Epithelial cell of prostate (primary cell): ENCODE measurements at places on chromosomes 5 and 9.

- no peak for DNase-seq
Measured at GRCh38 chr5:178322736-178323540, 90.3 kb upstream of the PHYKPL start.

DNA sequence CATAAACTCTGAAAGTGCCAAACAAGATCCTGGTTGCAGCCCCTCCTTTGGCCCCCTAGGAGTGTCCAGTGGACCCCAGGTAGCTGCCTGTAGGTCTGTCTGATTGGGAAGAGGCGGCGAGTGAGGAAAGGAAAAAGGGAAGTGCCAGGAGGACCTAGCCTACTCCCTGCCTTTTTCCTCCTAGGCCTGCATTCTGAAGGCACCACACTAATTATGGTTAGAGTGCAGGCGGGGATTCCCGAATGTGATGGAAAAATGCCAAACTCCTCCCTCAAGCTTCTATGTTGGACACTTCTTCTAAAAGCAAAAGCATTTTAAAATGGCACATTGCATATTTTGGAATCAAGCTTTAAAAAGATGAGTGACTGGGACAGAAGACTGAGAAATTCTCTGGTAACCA, 83.2 kb upstream of the SMIM15 start:
- DNase-seq: no peak

- peak; percentile 91 for DNase-seq
Measured at GRCh38 chr9:33620738-33621439, 96.8 kb downstream of the ANKRD18B start.

- no peak for DNase-seq
Measured at GRCh38 chr5:139051392-139051791, 146.8 kb downstream of the SIL1 start.

DNA sequence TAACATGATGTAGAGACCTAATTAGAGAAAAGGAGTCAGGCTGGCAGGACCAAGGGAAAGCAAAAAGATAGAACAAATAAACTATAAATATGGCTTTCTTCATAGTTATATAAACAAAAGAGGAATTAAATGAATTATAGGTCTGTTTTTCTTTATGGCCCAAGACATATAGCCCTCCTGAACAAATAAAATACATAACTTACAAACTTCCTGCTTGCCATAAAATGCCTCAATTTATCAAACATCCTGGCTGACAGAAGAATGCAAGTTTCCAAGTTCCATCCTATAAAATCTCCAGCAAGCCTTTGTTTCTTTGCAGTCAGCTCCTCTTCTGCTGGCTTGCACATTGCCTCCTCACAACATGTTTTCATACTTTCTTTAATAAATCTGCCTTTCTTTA, 31.3 kb upstream of the IRGM start:
- no peak for DNase-seq

DNA sequence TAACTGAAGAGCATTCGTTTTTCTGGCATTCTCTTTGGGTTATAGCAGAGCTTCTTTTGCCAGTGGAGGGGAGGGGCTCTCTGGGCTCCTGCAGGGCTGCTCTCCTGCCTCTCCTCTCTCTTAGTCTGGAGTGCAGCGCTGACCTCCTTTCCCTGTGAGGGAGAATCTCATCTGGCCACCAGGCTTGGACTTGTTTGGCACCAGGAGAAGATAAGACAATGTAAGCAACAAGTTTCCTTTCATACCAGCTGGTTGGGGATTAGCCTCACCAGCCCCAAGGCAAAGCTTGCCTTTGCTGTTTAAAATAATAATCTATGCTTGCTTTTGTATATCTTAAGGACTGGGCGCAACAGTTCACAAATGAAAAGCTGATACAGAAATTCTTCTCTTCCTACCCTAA, 196.4 kb downstream of the TLE4 start:
- no peak for DNase-seq

GRCh38 chr5:43193181-43193893, 1.3 kb downstream of the NIM1K start:
- DNase-seq: peak; percentile 43

DNA sequence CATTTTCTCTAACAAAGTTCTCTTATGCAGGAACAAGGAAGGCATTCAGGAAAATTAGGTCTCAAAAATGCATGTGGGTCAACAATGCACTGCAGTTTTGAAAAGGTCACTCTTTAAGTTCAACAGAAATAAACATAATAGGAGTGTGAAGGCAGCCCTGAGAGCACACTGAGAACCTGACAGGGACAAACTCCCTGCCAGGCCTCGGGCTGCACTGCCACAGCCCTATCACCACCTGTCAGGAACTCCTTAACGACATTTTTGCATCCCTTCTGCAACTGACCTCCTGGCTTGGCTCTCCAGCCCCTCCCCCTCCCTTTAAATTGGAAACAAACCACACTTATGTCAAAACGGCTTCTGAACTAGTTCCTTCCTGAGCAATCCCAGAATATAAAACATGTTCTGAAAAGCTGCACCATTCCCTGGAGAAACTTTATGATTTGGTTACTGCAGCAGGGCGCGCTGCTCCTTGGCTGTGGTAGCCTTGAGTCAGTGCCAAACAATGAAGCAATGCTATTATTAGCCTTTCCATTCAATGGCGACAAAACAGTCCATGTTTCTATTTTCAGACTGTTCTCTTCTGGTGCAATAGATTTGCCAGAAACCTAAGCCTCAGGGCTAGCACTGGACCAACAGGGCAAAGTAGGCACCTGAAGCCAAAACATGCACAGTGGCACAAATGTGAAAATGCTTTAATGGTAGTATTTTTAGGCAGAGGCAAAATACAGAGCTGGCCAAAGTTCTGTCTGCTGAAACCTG, 160.1 kb upstream of the ZNF608 start:
- DNase-seq: no peak

DNA sequence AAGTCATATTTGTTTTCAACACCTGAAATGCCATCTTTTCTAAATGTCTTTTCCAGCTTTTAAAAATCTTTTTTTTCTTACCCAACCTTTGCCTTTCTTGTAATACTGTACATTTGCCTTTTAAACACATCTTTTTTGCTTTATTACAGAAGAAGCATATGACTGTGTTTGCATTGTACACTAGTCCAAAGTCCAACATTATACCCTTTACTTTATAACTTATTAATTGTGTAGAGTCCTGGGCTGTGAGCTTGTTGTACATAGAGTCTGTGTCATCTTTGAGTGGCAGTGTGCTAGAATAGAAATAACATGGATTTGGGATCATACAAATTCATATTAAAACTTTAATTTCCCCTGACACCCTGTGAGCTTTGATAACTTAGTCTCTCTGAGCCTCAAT, 23.7 kb downstream of the CWC27 start:
- no peak for DNase-seq

DNA sequence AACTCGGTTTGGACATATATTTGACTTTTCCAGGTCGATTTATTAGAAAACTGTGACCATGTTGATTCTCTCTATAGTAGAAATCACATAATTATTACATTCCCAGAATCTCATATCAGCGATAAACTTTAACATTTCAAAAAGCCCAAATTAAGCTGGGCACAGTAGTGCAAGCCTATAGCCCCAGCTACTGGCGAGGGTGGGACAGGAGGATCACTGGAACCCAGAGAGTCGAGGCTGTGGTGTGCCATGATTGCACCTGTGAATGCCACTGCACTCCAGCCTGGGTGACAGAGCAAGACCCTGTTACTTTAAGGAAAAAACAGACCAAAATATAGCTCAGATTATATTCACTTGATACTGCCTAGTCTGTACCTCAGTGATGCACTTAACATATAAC, 128.9 kb downstream of the CPLANE1 start:
- no peak for DNase-seq

- peak; percentile 24 for DNase-seq
Measured at GRCh38 chr9:90642570-90643539, at the start of gene DIRAS2. Gene DIRAS2 (minus strand): TSS chr9:90642824. CDS start chr9:90613827, 28,997 bp downstream.

DNA sequence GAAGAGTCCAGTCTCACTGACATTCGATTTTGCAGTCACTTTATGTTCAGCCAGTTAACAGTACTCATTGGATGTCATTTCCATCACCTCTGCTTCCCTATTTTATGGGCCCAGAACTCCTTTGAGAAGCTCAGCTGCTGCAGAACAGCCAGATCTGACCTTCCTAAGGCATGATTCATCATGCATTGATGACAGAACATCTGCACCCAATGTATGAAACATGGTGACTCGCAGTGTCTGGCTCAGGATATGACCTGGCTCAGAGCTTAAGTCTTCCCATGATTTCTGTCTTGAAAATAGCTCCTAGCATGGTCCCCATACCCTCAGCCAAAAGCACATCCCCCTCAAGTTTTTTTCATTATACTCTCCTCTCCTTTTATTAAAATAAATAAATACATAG, 92.6 kb upstream of the TRIM32 start:
- DNase-seq: peak; percentile 51

DNA sequence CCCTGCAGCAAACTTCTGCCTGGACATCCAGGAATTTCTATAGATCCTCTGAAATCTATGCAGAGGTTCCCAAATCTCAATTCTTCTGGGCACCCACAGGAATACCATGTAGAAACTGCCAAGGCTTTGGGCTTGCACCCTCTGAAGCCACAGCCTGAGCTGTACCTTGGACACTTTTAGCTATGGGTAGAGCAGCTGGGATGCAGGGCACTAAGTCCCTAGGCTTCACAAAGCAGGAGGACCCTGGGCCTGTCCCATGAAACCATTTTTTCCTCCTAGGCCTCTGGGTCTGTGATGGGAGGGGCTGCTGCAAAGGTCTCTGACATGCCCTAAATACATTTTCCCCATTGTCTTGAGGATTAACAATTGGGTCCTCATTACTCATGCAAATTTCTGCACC, 12.3 kb downstream of the SPATA31D3 start:
- no peak for DNase-seq

- no peak for DNase-seq
Measured at GRCh38 chr5:32419791-32420190, 24.7 kb downstream of the ZFR start.

DNA sequence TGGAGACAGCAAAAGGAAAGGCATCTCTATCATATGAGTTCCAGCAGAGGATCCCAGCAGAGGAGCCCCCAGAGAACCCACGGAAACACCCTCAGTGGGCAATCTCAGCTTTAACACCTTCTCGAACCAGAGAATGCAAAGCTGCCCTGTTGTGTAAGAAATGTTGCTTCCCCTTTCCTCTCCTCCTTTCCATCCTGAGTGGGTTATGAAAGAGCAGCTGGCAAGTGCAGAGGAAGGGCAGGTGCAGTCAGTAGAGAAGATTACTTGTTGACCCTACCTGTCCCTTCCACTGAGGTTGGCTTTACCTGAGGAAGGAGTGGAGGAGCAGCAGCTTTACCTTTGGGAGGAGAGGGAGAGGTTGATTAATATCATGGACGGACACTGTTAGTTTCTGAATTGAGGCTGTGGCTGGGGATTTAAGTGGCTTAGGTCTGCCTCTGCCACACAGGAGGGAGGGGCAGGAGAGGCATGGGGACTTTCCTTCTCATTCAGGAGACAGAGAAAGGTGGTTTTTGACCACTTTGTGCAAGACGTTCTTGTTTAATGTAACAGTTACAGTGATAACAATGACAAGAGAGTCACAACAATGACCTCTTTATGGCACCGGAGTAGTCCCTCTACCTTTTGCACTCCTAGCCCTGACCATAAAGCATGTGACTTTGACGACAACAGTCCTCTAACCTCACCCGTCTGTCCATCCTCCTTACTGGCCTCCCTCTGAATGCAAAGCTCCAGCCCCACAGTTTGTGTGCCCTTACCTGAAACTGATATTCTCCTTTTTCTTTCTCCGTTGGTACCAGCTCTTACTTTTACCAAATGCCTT, 254.8 kb downstream of the NSG2 start:
- no peak for DNase-seq
